GDM1 (cell line): ENCODE measurements at places on chromosomes 1 and 21.
A peak's percentile ranks its signal among the peaks of the same experiment; 100 is the strongest.

DNA sequence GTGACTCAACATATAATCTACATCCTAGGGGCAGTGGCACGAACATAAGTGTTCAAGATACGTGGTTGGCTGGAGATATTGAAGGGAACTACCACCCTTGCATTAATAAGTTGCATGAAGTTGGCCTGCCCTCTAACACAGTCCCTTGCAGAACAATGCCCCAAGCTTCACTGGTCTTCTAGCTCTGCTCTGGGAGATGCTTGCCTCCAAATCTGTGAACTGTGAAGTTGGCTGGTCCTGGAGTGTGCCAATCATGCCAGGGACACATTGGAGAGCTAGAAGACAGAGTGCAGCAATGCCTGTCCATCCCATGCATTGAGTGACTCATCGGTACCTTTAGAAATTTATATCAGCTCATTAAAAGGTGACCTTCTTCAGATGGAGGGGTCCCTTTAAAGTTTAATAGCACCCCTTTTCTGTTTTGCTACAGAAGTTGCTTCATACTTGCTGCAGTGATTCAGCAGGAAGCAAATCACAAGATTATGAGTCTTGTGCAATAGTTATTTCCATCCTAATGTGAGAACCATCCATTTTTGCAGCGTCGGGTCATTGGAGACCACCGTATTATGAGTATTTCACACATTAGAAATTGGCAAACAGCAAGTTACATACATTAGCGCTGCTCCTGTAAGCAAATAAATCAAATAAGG lies 55.2 kb upstream of the KAZN start:
- DNase-seq: no peak

- no peak for DNase-seq
Measured at GRCh38 chr1:10866321-10867093, 70.1 kb upstream of the CASZ1 start.

- no peak for DNase-seq
Measured at GRCh38 chr1:238752327-238752726, 634.0 kb upstream of the CHRM3 start.

GRCh38 chr1:9402256-9402616 lies 109.5 kb downstream of the SPSB1 start:
- no peak for DNase-seq

- no peak for DNase-seq
Measured at GRCh38 chr1:188122646-188123045, 1293.9 kb downstream of the PLA2G4A start.

GRCh38 chr1:201145816-201146215 lies 8.5 kb downstream of the TMEM9 start:
- DNase-seq: no peak

DNA sequence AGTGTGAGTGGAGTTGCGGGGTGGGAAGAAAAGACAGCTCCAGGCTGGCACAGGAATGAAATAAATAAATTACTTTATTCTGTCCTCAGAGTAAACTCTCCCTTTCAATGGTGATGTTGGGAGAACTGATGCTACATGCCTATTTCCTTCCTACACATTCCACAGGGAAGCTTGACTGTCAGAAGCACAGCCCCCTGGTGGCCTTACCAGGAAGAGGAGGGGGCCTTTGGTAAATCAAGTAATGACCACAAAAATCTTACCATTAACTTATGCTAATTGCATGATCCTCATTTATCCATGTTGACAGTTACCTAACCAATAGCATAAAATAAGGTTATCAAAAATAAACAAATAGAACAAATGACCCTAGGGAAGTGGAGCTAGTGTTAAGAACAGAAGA lies 605.0 kb upstream of the PKN2 start:
- DNase-seq: no peak

DNA sequence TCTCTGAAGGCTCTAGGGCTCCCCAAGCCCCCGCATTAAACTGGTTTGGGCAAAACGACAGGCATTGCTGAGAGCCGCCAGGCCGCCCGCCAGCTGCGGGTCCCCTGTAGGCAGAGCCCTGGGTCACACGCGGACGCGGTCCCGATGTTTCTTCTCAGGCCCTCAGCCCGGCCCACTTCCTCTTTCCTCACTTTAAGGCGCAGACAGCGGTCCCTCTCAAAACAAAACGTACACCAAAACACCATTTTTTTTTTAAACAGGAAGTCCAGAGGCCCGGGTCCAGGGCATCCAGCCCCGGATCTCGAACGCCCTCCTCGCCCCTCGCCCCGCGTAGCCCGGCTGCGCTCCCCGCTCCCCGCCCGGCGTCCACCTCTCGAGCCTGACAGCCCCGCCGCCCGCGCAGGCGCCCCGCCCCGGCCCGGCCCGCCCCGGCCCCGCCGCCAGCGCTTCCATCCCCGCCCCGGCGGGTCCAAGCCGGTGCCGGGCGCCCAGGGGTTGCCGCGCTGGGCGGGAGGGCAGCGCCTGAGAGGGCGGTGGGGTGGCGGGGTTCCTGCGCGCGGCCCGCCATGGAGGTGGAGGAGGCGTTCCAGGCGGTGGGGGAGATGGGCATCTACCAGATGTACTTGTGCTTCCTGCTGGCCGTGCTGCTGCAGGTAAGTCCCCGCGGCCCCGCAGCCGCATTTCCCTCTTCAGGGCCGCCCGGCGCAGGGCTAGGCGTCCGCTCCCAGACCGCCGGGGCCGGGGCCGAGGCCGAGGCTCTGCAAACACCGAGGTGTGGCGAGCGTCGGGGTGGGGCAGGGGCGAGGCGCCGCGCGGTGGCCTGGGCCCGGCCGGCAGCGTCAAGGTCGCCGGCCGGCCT lies at the start of gene SLC22A15:
SLC22A15 (plus strand) TSS at position 452 of the 859 bp plus-strand sequence; CDS start at position 567, 115 bp downstream.
- DNase-seq: peak; percentile 43

- DNase-seq: no peak
Measured at GRCh38 chr21:46226920-46227599, 1.5 kb downstream of the LSS start.

- no peak for DNase-seq
Measured at GRCh38 chr1:180255536-180256340, 25.7 kb downstream of the LHX4 start.

DNA sequence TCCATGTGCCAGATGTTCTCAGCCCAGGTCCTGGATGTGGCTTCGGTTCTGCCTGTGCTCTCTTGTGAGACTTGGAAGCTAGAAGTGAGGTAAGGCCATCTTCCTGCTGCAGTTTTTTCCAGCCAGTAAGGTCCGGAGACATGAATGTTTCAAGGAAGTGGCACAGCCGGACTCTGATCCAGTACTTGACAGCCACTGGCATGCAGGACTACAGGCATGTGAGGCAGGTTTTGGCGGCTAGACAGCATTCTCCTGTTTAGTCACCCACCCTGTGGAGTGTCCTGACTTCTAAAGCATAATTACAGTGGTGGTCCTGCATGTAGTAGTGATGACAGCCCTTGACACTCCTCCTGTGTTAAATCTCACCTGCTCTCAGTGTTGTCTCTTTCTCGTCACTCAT lies 72.3 kb downstream of the TNFSF4 start:
- DNase-seq: no peak

DNA sequence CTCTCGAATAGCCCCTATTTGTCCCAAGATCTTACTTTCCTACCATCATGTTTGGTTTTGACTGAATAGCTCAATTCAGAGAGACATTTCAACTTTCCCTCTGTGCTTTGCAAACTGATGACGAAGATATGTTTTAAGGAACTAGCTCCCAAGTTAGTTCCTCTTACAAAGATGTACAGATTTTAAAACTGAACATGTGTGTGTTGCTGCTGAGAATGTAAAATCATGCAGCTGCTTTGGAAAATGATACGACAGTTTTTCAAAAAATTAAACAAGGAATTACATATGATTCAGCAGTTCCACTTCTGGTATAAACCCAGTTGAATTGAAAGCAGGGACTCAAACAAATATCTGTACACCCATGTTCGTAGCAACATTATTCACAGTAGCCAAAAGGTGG lies 33.6 kb downstream of the KIF26B start:
- no peak for DNase-seq

GRCh38 chr1:172286629-172287076 lies 133.8 kb upstream of the C1orf105 start:
- no peak for DNase-seq

DNA sequence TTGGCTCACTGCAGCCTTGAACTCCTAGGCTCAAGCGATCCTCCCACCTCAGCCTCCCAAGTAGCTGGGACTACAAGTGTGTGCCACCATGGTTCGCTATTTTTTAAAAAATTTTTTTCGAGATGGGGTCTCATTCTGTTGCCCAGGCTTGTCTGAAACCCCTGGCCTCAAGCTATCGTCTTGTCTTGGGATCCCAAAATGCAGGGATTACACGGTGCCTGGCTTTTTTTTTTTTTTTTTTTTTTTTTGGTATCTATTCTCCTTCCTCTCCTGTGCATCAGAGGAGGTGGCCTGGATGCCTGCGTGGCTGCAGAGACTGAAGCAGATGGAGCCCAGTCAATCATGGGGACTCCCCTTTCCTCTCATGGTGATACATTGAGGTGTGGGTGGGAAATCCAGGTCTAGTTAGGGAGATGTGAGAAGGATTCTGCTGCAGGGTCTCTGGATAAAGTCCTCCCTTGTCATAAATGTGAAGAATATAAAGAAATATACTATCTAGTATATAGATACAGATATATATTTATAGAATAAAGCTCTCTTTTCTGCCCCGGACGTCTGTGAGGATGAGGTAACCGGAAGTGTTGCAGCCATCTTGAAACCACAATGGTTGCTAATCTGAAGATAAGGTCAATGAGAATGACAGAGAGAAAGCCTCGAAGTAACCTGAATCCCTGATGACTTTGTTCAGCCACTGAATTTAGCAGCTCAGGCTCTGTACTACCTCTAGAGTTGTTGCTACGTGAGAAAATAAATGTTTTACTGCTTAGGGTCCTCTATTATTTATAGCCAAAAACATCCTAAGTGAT lies 19.5 kb upstream of the RGSL1 start:
- no peak for DNase-seq

DNA sequence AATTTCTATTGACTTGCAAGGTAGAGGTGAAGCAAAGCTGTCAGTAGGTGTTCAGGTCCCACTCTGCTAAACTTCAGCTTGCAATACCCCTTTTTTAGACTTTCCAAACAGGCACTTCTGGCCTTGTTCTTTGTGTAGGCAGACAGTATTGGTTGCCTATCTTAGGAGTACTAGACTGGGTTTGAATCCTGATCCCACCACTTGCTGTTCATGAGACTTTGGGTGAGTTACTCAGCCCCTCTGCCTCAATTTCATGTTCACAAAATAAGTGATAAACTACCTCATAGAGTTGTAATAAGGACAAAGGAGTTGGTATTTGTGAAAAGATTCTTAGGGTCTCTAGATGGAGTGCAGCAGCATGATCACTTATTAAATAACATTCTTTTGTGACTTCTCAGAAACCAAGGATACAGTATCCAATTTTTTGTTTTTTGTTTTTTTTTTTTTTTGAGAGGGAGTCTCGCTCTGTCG lies 5.2 kb downstream of the RCC1 start:
- no peak for DNase-seq

- no peak for DNase-seq
Measured at GRCh38 chr1:96358057-96358456, 363.5 kb upstream of the PTBP2 start.

DNA sequence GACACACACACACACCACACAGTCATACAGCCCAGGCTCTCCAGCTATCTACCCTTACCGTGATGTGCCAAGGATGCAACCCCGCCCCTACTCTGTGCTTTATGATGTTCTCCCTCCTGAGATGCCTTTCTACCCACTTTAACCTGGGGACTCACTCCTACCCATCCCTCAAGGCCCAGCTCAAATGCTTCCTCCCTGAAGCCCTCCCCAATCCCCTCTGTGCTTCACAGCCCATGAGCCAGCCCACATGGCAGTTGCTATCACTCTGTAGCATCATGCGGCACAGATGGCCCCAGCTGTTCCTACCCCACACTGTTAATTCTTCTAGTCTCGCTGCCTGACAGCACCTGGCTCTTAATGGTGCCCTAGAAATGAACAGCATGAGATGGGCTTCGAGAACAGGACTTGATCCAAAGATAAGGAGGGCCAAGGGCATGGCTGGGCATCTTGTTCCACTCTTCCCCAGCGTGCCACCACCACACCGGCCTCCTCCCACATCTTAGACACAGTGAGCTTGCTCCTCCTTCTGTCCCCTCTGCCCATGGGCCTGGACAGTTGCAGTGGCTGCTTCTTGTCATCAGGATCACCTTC lies 109.8 kb downstream of the GLIS1 start:
- no peak for DNase-seq

GRCh38 chr1:206059355-206059915 lies 6.5 kb downstream of the RHEX start:
- no peak for DNase-seq

DNA sequence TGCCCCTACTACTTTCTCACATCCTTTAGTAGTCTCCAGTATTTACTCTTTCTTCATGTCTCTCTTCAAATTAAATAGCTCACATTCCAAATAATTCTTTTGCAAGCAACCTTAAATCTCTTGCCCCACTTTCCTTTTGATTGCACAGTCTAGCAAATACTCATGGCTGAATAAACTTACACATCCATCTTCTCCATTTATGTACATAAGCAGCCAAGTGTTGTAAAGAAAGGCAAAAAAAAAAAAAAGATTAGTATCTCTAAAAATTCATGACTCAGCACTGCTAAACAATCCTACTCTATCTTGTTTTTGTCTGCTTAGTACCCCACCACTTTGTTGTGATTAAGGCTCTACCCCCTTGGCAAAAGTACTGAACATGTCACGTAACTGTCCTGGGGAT lies 42.6 kb downstream of the F13B start:
- DNase-seq: no peak

GRCh38 chr1:230260831-230261230 lies 165.3 kb downstream of the PGBD5 start:
- no peak for DNase-seq

- peak; percentile 45 for DNase-seq
Measured at GRCh38 chr1:160768295-160768657, 27.7 kb upstream of the LY9 start.

GRCh38 chr1:4658643-4659628 lies 4.5 kb downstream of the AJAP1 start:
- no peak for DNase-seq

DNA sequence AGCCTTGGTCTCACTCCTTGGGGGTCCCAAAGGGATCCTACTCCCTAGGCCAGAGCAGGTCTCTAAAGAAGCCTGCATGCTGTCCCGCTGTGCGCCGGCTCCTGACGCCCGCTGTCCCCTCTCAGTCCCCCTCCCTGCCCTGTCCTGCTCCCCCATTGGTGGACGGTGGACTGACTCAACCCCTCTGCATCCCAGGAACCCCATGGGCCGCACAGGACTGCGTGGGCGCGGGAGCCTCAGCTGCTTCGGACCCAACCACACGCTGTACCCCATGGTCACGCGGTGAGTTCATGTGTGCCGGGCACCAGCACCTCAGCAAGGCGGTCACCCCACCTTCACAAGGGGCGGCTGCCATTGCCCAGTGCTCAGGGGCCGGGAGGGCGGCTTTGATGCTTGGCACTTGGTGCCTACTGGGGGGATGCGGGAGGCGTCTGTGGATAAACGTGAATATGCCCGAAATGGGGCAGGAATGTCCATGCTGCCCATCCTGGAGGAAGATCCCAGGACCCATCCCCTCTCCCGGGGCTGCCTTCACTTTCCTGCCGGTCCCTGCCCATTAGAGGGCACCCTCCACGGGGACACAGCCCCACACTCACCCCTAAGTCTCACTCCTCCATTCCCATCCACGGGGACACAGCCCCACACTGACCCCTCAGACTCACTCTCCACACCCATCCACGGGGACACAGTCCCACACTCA lies 20.2 kb upstream of the LRRC3 start:
- DNase-seq: no peak

GRCh38 chr1:64986903-64987871 lies 20.8 kb upstream of the JAK1 start:
- no peak for DNase-seq
